GM04503 (cell line): ENCODE measurements at places on chromosomes 16 and 17.

DNA sequence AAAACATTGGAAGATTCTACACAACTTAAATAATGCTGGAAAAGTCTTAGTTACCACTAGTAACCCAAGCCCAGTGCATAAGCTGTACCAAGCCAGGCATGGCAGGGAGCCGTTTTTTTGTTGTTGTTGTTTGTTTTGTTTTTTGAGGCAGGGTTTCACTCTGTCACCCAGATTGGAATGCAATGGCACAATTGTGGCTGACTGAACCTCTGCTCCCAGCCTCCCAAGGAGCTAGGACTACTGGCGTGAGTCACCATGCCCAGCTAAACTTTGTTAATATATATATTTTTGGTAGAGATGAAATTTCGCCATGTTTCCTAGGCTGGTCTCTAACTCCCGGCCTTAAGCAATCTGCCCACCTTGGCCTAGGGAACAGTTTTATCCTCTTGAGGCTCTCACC, 564 bp upstream of the TMIGD1 start:
- no peak for DNase-seq

GRCh38 chr16:11400076-11400475, 54.8 kb downstream of the RMI2 start:
- DNase-seq, result no peak

- DNase-seq, result no peak
These were observed 6.0 kb downstream of the DOC2A start for GRCh38 chr16:30004811-30005242.

DNA sequence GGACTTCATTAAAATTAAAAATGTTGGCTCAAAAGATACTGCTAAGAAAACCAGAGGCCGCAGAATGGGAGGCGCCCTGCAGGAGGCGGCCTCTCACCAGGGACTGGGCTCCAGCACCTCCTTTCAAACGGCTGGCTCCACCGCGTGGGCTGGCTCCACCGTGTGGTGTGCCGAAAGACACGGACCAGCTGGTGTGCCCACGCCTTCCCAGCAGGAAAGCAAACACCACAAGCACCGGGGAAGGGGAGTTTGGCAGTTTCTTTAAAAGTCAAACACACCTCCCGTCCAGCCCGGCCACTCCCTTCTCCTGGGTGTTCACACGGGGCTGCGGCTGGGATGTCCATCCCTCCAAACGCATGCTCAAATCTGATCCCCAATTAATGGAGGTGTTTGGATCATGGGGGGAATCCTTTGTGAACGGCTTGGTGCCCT, 13.9 kb downstream of the HAGH start:
- DNase-seq, result peak; percentile 12

- DNase-seq, result no peak
These were observed 54.9 kb downstream of the SREBF1 start for GRCh38 chr17:17781591-17782496.

- DNase-seq, result peak; percentile 87
These were observed 29.9 kb downstream of the YPEL2 start for GRCh38 chr17:59361386-59361785.

DNA sequence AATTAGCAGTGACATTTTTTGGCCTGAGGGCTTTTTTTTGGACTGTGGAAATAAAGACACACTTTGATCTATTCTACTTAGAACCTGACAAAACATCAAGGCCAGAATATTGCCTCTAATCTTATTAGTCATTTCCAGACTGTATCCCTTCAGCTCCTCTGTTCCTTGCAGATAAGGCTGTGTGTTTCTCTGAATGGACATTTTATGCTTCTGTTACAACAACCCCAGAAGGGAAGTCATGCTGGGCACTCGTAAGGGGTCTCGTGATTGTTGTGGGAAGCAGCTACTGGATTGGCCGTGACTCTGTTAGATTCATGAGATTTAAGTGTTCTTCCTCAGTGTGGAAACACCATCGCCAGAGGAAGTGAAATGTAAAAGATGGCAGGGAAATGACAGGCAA, 31.6 kb upstream of the HS3ST2 start:
- DNase-seq, result no peak

GRCh38 chr17:7775051-7775450, 57.5 kb downstream of the DNAH2 start:
- DNase-seq, result no peak

- DNase-seq, result no peak
These were observed 64.7 kb downstream of the ZFHX3 start for GRCh38 chr16:72983241-72983640.

GRCh38 chr16:31486045-31486444, 3.1 kb downstream of the SLC5A2 start:
- DNase-seq, result no peak

GRCh38 chr17:15361151-15361550, 19.8 kb upstream of the TEKT3 start:
- no peak for DNase-seq

- DNase-seq, result peak; percentile 99
These were observed 25.6 kb downstream of the ITGB3 start for GRCh38 chr17:47279062-47279801.

GRCh38 chr17:39928858-39929645, 1.5 kb downstream of the LRRC3C start:
- DNase-seq, result peak; percentile 92

GRCh38 chr17:32323811-32324491, 18.0 kb downstream of the C17orf75 start:
- DNase-seq, result no peak

GRCh38 chr16:84618581-84619460, 943 bp upstream of the COTL1 start:
- peak; percentile 96 for DNase-seq

GRCh38 chr17:78960928-78961327, 18.8 kb downstream of the LGALS3BP start:
- DNase-seq, result no peak

DNA sequence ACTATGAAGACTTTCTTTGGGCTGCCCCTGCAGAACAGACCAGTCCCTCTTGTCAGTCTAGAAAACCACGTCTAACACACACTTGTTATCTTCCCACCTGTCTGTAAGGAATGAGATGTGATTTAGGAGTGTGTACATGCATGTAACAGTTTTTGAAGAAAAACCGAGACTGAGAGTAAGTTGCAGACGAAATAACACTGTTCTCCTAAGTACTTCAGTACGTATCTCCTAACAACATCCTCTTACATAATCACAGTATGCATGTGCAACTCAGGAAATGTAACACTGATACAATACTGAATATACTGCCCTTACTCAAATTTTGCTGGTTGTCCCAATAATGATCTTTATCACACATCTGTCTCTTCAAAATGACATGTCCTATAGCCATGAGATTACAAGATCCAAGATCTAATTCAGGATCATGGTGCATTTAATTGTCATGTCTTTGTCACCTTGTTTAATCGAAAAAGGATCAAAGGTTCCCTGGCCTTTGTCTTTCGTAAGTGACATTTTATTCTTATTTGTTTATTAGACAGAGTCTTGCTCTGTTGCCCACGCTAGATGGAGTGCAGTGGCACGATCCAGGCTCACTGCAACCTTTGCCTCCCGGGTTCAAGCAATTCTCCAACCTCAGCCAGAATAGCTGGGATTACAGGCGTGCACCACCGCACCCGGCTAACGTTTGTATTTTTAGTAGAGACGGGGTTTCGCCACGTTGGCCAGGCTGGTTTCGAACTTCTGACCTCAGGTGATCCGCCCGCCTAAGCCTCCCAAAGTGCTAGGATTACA, 25.6 kb downstream of the CREBBP start:
- DNase-seq, result no peak

GRCh38 chr16:23079675-23080301, 69.5 kb downstream of the USP31 start:
- no peak for DNase-seq

DNA sequence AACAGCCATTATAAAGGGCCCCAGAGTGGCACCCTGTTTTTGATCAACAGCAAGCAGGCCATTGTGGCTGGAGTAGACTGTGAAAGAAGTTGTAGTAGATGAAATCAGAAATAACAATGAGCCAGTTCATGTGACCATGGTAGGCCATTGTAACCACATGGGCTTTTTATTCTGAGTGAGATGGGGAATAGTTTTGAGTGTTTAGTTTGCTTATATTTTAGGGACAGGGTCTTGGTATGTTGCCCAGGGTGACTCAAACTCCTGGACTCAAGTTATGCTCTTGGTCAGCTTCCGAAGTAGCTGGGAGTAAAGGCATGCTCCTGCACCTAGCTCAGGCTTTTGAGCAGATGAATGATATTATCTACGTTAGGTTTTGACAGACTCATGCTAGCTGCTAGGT, 12.0 kb downstream of the CBFB start:
- DNase-seq, result no peak

- DNase-seq, result peak; percentile 26
These were observed 508 bp downstream of the FLCN start for GRCh38 chr17:17236295-17237025.

DNA sequence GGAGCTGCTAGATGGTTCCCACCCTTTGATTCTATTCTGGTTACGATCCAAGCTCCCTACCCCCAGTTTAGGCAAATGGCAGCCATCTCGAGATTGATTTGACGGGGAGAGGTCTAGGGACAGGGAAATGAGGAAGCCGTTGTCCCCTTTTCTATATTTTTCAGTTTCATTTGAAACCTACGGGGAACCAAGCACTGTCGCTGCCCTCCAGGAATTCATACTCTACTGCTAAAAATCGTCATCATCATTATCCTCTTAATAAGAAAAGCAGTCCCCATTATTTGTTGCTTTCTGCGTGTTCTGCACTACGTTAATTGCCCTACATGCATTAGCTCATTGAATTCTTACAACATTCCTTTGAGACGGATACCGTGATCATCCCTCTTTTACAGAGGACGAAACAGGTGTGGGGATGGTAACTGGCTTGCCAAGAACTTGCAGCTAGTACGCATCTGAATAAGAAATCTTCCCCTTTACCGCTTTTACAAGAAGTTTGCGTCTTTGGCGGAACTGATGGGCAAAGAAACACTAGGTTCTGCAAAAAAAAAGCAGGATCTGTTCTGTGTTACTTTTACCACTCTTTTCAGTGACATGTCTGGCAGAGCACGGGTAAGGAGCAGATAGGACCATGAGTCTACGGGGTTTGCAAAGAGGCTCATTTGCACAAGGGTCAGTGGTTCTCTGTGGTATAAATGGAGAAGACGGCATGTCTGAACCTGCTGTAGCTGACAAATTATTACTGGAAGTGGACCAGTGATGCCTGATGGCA, 1.1 kb downstream of the CCP110 start:
- no peak for DNase-seq

- no peak for DNase-seq
These were observed 50.6 kb downstream of the MGAT5B start for GRCh38 chr17:76918811-76919210.

- no peak for DNase-seq
These were observed 27.1 kb downstream of the HNF1B start for GRCh38 chr17:37717627-37718323.

DNA sequence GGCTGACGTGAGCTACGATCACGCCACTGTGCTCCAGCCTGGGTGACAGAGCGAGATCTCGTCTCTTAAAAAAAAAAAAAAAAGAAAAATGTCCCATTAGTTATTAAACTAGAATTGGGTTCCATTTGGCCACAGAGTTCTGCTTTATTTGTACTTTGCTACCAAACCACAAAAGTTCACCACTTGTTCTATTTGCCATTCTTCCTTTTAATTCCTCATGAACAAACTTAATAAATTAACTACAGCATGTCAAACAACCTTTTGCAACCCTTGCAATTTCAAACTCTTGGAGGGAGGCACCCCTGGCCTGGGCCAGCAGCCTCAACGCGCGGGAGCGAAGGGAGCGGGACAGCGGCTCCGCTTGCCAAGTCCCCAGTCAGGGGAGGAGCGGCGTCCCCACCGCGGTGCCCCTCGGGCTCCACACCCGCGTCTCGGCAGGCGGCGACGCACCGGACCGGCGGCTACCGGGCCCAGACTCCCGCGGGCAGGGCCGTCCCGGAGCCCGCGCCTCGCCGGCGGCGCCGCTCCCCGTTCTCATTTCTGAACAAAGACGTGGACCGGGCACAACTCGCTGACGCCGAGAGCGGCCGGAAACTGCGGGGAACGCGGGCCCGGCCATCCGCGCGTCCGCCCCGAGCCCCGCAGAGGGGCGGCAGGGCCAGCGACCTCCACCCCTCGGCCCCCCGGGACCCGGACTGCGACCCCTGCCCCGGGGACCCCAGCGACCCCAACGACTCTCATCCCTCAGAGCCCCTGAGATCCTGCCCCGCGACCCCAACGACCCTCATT, 775 bp downstream of the CYTH1 start:
- DNase-seq, result no peak

DNA sequence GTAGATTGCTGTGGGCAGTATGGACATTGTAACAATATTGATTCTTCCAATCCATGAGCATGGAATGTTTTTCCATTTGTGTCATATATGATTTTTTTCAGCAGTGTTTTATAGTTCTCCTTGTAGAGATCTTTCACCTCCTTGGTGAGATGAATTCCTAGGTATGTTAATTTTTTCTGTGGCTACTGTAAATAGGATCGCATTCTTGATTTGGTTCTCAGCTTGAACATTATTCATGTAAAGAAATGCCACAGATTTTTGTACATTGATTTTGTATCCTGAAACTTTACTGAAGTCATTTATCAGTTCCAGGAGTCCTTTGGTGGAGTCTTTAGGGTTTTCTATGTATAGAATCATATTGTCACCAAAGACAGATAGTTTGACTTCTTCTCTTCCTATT, 19.7 kb upstream of the CDR2 start:
- DNase-seq, result no peak

GRCh38 chr16:28210979-28211588, 681 bp downstream of the XPO6 start:
- peak; percentile 39 for DNase-seq

GRCh38 chr17:75724016-75725003, 3.1 kb downstream of the ITGB4 start:
- no peak for DNase-seq

DNA sequence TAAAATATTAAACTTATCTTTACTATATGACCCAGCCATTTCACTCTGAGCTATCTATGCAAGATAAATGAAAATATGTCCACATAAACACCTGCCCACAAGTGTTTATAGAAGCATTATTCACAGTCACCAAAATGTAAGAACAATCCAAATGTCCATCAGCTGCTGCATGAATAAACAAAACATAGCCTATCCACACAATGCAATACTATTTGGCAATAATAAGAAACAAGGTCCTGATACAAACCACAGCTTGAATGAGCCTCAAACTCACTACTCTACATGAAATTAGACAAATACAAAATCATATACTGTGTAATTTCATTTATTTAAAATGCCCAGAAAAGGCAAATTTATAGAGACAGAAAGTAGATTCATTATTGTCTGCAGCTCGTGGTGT, 355.1 kb downstream of the CDH8 start:
- no peak for DNase-seq

DNA sequence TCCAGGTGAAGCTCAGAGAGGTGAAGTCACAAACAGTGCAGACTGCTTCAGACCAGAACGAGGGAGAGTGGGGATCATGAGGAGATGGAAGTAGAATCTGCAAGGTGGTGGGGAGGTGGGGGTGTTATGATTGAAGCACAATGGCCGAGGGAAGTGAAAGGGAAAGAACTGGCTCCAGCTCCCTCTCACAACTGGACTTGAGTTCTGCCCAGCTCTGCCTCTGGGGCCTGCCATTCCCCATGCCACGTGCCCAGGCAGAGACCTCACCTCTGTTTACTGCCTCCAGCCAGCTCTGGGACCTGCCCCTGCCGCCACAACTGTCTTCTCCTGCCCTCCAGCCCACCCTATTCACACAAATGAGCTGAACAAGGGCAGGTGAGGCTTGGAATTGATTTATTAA, 2.5 kb downstream of the PNMT start:
- DNase-seq, result no peak
